ENCODE measurements at places on chromosomes 13 and 19. TPM values are rescaled to one million over a fixed set of nuclear protein-coding genes. Genes with fewer than 3 reads are reported as not detected.

Gene ZNF850
- 7.5 TPM for total RNA-seq

Gene CASP14
- total RNA-seq, result not detected

Gene TNNT1
- 3.0 TPM for total RNA-seq

Gene TMEM59L
- total RNA-seq, result 1.3 TPM

Gene SMIM44
- total RNA-seq, result not detected

Gene IGFLR1
- total RNA-seq, result 0.42 TPM

Gene ZFP82
- total RNA-seq, result 7.4 TPM

Gene UBE2L5
- 0.09 TPM for total RNA-seq

Gene ERICH4
- total RNA-seq, result not detected

Gene C19orf67
- total RNA-seq, result not detected

Gene DAND5
- total RNA-seq, result not detected

Gene IL4I1
- total RNA-seq, result 2.1 TPM

Gene C19orf18
- total RNA-seq, result not detected

Gene FCER2
- total RNA-seq, result not detected

Gene MARCHF2
- total RNA-seq, result 76.9 TPM

Gene ERFL
- not detected for total RNA-seq

Gene RASA3
- 55.3 TPM for total RNA-seq

Gene BRCA2
- 2.4 TPM for total RNA-seq

Gene TMPRSS9
- not detected for total RNA-seq

Gene PCDH9
- 2.6 TPM for total RNA-seq

Gene PHLDB3
- 14.7 TPM for total RNA-seq

Gene LILRB1
- not detected for total RNA-seq

Gene ZNF90
- 1.2 TPM for total RNA-seq

Gene PRR22
- total RNA-seq, result 0.18 TPM

Gene KLK14
- total RNA-seq, result not detected

Gene KLC3
- total RNA-seq, result not detected

Gene C13orf42
- not detected for total RNA-seq

Gene ADGRE1
- not detected for total RNA-seq

Gene ZNF91
- total RNA-seq, result 25.2 TPM

Gene SLAIN1
- 0.65 TPM for total RNA-seq

Gene CCL25
- total RNA-seq, result not detected

Gene ZNF600
- 3.0 TPM for total RNA-seq

Gene ANGPTL8
- not detected for total RNA-seq

Gene TJP3
- not detected for total RNA-seq

Gene FRY
- total RNA-seq, result 32.3 TPM

Gene NTF4
- total RNA-seq, result not detected

Gene CEACAM16
- not detected for total RNA-seq

Gene NCAN
- total RNA-seq, result not detected

Gene ZNF329
- 17.0 TPM for total RNA-seq

Gene ZNF816
- total RNA-seq, result 18.1 TPM

Gene PPM1N
- total RNA-seq, result 0.46 TPM

Gene LILRB2
- total RNA-seq, result not detected

Gene ATP8A2
- total RNA-seq, result under 0.01 TPM

Gene GPR18
- not detected for total RNA-seq

Gene SULT2B1
- not detected for total RNA-seq

Gene NECTIN2
- 115 TPM for total RNA-seq

Gene REXO1
- 5.3 TPM for total RNA-seq

Gene PRR19
- total RNA-seq, result 0.37 TPM

Gene BRME1
- 0.37 TPM for total RNA-seq
